ENCODE measurements at places on chromosomes 11 and 22.
A peak's percentile ranks its signal among the peaks of the same experiment; 100 is the strongest.

DNA sequence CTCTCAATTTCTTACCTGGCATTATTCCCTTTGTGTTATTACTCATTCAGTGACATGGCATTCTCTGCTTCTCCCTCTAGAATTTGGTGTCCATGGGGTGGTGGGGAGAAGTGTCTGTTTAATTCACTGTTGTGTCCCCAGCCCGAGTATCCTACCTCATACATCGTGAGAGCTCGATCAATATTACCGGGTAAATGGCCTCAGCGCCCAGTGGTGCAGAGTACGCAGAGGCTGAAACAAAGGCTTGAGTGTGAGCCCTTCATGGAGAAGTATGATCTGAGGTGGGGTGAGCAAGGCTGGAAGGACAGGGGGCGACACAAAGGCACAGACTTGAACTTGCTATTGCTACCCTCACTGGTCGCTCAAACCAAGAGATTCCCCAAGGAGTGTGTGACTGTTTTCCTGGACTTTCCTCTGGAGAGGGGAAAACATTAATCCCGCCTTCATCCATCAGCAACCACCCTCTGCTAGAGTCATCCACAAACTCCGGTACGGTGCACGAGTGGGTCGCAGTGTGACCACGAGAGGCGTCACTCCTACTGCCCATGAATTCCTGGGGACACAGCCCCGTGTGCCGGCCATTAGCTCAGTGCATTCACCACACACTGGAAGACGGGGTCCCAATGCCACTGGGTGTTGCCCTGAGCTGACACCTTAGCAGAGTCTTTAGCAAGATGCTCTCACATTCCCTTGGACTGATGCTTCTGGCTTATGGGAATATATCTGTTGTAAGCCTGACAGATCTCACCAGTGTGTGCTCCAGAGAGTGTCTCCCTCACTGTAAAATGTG, 35.0 kb upstream of the CCND1 start:
- no peak for DNase-seq

DNA sequence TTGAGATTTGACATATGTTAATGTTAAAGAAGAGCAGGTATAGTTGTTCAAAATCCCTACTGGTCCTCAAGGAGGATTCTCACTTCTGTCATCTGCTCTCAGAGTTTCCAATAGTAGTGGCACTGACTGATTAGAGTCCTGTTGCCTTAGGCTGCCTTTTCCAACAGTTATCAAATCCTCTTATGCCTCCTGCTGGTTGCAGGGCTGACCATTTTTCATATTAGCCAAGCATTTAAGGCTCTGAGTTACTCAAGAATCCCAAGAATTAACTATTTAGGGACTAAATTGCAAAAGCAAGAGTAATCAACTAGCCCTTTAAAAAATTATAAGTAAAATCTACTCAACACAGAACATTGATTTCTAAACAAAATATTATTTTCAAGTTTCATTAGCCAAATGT, 212.0 kb upstream of the CHORDC1 start:
- DNase-seq: no peak

- DNase-seq: peak; percentile 5
Measured at GRCh38 chr11:31412946-31413345, 43.3 kb downstream of the DNAJC24 start.

GRCh38 chr22:47201186-47201995, 438.9 kb downstream of the TBC1D22A start:
- DNase-seq: no peak

GRCh38 chr11:128726458-128727139, 32.7 kb downstream of the FLI1 start:
- no peak for DNase-seq

DNA sequence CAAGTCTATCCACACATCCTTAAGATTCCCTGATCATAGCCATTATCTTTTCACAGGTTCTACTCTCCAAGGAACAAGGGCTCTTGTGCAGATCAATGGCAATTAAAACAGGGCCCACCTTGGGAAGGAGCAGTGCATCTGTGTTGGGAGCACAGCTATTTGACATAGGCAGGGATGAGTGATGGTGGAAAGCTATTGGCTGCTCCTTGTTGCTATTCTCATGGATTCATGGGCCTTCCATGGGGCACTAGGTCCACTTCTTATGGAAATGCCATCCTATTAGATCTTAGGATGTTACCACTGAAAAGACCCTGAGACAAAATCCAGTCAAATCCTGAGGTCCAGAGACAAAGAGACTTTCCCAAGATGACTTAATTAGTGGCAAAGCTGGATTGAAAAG, 148.6 kb upstream of the MTNR1B start:
- no peak for DNase-seq

- DNase-seq: no peak
Measured at GRCh38 chr22:24819911-24820461, 14.0 kb downstream of the SGSM1 start.

DNA sequence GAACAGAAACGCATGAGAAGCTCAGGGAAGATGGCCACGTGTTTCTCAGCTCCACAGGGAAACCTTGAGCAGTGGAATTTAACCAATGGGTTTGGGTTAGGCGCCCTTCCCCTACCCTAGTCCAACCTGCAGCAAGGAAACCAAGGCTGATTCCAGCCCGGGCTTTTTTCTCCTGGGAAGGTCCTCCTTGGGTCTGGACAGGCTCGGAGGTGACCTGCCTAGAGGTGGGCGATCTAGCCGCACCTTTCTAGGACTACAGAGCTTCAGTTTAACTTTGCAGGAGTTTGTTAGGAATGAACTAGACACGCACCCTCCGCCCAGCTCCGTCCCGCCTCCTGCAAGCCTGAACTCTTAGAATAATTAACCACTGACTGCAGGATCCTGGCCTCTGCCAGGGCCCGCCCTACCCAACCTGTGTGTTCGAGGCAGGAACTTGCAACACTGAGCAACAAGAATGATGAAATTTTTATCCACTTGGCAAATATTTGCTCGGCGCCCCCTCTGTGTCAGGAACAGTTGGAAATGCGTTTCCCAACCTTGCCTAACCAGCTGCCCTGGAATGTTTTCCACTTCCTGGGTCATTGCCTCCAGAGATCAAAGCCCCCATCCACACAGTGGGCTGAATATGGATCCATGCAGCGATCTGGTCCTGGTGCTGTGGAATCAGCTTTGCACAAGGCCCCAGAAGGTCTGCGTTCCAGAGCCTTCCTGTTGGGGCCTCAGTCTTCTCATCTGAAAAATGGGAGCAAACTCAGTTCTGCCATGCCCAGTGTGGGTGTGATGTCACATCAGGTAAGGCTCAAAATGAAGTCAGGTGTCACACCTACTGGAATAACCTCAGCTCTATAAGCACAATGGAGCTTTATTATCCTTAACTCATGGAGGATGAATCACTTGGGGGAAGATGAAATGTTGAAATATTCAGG, 13.3 kb downstream of the MPST start:
- DNase-seq: no peak

- DNase-seq: no peak
Measured at GRCh38 chr11:68024508-68024907, 6.0 kb upstream of the NDUFS8 start.

DNA sequence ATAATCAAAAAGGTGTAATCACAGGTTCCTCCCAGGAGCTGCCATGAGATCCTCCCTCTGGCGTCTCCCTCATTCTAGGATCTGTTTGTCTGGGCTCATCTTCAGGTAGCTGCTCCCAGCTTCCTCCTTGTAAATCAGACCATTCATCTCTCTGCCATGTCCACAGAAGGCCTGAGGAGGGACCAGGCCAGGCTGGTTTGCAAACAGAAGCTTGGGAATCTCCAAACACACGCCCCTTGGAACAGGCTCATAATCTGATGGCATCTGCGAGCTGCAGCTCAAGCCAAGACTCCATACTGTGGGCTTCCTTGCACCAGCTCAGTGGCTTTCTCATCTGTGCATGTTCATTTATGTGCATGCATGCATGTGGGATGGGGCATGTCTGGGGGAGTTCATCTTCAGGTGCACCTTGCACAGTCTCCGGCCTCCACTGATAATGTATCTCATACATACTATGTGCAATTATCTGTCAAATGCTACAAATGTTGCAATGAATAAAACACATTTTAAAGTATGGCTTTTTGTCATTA, 134.9 kb downstream of the NXPE2 start:
- no peak for DNase-seq

GRCh38 chr22:46131151-46131587, 19.2 kb upstream of the PPARA start:
- no peak for DNase-seq

DNA sequence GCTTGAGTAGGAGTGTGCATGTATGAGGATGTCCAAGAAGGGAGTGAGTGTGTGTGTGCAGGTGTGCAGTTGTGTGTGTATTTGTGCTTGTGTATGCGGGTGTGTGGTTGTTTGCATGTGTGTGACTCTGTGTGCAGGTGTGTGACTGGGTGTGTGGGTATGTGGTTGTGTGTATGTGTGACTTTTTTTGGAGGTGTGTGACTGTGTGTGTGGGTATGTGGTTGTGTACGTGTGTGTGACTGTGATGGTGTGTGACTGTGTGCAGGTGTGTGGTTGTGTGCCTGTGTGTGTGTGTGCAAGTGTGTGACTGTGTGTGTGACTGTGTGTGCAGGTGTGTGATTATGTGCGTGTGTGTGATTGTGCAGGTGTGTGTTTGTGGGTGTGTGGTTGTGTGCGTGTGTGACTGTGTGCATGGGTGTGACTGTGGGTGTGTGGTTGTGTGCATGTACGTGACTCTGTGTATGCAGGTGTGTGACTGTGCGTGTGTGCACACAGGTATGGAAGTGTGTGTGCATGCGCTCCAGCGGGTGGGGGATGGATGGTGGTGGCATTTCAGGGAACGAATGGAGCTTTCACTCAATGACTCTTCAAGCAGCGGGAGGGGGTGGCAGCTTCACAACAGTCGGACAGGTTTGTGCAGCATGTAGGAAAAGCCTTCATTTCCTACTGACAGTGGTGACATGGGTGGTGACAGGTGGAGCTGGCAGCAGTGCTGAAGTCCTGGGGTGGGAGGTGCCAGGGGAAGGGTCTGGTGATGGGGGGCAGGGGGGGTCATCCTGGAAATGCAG, 47.6 kb downstream of the CACNA1I start:
- no peak for DNase-seq

DNA sequence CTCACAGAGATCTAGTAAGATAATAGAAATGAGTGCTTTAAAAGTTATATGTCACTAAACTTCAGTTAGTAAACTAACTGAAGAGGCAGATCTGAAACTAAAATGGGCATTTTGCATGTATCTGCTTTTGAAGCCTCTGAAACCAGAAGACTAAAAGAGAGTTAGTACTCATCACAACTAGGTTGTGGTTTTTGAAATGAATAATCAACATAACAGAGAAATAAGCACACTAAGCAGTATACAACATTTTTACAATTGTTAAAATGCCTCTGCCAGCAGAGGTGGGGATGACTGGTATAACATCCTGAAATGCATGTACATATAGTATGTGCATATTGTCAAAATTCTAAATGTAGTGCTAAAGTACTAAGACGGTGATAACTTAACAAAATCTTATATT, 564.5 kb downstream of the DLG2 start:
- no peak for DNase-seq

DNA sequence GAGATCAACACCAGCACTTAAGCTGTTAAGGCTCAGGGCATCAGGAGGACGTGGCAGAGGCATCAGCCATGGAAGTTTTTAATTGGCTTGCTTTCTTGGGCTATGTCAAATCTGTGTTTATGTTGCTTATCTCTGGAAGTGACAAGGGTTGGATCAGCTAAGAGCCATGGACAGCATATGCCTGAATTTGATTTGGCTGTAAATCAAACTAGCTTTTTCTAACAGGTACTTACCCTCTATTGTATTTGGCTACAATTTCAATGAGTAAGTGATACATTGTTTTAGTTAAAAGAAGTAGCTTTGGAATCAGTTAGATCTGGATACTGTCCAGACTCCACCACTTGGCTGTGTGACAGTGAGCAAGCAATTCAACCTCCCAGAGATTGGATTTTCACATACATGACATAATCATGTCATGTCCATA, 936.6 kb downstream of the OPCML start:
- no peak for DNase-seq

- no peak for DNase-seq
Measured at GRCh38 chr11:46972343-46972742, 35.8 kb downstream of the CSTPP1 start.

- no peak for DNase-seq
Measured at GRCh38 chr11:65611758-65612603, 2.0 kb downstream of the MAP3K11 start.

GRCh38 chr22:17865183-17866055, 91.2 kb upstream of the BID start:
- no peak for DNase-seq

DNA sequence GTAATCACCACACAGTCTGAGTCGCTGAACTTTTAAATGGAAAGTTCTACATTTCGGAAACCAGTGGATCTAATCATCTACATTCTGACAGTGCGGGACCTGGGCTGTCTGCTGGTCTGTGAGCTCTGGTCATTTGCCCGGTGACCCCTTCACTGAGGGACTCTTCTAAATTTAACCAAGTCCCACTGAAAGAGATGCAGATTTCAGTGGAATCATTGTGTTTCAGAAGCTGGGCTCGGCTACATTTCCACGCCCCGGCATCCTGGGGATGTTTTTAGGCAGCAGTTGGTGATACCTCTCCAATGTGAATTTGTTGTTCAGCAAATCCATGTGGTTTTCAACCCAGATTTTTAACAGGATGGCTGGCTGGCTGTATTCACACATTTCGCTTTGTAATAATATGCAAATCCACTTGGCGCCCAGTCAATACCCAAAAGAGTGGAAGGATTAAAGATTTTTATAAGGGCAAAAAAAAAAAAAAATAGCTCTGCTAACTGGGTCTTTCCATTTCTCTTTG, 145.5 kb upstream of the RASSF10 start:
- DNase-seq: no peak

DNA sequence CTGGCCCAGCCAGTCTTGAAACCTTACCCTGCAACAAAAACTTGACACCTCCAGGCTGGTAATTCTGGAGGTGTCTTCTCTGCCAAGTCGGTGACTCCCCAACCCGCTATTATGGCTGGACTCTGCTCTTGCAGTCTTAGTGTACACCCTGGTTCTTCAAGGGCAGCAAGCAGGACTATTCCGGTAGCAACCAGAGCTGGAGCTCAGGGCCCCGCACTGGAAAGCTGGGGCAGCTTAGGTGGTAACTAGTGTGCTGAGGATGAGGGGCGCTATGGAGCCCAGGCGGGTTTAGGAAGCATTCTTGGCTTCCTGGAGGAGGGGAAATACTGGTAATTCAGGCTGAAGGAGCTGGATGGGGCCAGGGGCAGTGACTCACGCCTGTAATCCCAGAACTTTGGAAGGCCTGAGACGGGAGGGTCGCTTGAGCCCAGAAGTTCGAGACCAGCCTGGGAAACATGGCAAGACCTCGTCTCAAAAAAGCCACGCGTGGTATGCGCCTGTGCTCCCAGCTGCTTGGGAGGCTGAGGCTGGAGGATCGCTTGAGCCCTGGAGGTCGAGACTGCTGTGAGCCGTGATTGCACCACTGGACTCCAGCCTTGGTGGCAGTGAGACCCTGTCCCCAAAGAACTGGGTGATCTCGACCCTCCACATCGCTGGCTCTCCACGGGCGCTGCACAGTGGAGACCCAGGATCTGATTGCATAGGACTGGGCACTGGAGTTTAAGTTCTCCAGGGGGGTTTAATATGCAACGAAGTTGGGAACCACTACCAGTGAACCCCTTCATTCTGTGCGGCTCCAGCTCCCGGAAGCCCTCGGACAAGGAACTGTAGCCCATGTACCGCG, 10.6 kb upstream of the AIFM3 start:
- DNase-seq: no peak
